H9 (cell line): ENCODE measurements at places on chromosomes 1 and 21.

- no peak for DNase-seq
These were observed 53.9 kb downstream of the PRSS38 start for GRCh38 chr1:227869279-227869842.

GRCh38 chr1:3922201-3922725 lies 22.2 kb upstream of the C1orf174 start:
- DNase-seq: no peak

DNA sequence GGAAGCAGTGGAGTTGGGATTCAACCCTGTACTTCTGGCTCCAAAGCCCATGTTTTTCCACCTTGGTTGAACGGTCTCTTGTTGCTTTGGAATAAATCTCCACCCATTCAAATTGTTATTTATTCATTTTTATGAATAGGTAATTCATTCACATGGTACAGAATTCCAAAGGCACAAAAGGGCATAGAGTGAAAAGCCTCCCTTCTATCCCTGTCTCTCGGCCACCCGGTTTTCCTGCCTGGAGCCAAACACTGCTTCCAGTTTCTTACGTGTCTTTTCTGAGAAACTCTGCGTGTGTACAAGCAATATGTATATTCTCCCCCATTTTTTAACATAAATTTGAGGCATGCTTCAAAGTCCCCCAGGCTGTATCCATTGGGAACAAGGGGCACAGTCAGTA lies 3.9 kb downstream of the EXTL1 start:
- no peak for DNase-seq

DNA sequence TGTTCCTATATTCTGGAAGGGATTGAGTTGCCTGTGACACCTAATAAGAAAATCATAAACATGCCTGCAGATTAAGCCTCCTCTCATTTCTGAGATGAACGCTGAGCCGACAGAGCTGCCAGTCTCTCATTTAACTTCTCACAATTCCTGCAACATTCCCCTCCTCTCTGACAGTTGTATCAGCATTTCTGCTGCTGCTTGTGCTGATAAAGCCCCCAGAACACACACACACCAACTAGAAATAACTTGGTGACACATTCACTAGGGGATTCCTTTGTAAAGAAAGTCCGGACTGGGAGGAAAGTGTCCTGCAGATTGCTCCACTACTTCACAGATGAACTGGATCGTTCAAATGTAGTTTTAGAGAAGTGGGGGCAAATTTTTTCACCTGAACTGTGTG lies 437.3 kb downstream of the PLA2G4A start:
- no peak for DNase-seq

DNA sequence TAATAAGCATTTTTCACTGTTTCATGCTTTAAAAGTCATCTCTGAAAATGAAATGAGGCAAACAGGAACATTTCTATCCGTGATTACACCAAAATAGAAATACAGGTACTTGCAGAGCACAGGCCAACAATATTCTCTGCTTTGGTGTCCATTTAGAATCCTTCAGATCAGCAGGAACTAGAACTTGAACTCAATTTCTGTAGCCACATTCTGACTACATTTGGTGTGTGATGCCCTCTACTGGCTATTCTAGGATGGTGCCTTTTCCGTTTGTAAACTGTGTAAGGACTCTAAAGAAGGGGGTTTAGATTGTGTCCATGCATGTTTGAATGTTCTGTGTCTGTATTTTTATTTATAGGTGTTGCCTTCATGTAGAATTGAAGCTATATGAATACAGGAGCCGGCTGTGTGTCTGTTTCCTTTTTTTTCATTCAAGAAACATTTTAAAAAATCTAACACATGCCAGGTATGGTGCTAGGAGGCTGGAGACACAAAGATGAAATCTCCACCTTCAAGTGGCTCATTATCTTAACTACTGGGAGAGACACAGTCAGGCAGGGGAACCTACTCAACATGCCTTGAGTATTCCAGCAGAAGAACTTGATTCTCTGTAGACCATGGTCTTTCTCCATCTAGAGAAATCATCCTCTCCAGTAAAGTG lies 7.6 kb upstream of the ZNF326 start:
- DNase-seq: peak; percentile 45

GRCh38 chr1:61011561-61012263 lies 70.6 kb upstream of the NFIA start:
- DNase-seq: no peak
